ENCODE measurements at places on chromosomes 12 and 14.

- no peak for DNase-seq
These were observed 149.0 kb upstream of the RMST start for GRCh38 chr12:97313471-97314190.

- DNase-seq: no peak
These were observed 10.4 kb downstream of the FAM181A start for GRCh38 chr14:93937519-93937918.

- no peak for DNase-seq
These were observed 328.7 kb downstream of the RPL10L start for GRCh38 chr14:46322730-46323403.

DNA sequence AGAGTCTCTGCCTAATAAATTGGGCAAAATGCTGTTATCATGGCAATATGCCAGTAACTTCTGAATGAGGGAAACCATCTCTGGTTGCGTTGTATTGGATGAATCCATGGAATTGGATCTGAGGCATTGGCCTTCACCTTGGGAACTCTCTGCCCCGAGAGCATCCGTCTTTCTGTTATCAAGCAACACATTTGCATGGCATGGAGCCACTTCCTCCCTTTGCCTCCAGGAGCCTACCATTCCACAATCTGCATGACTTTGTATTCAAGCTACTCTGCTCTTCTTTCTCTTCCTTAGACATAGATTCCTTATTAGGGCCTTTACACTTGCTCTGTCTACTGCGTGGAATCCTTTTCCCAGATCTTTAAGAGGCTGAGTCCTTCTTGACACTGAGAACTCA, 57.2 kb downstream of the RIC8B start:
- DNase-seq: no peak

DNA sequence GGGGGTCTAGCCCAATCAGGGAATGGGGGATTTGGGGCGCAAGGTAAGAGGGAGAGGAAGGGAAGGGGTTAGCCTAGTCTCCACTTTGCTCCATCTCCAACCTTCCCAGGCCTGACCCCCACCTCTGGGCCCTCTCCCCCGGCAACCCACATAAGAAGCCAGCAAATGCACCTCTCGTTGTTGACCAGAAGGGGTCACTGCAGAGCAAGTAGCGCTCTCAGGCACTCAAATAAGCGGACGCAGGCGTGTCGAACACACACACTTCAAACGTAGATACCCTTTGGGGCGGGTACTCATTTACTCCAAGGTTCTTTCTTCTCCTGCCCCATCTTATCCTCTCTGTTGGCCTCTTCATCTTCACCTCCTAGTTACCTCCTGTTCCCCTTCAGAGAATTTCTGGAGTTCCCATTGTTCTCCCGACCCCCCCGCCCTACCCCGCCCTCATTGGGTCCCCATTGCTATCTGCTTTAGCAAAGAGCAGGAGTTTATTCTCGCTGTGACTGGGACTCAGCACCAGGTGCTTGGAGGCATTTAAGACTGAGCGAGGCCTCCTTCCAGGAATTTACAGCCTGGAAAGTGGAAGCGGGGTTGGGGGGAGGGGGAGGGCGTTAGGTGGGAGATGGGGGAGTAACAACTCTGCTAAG, 1.5 kb upstream of the SRRM4 start:
- DNase-seq: no peak

DNA sequence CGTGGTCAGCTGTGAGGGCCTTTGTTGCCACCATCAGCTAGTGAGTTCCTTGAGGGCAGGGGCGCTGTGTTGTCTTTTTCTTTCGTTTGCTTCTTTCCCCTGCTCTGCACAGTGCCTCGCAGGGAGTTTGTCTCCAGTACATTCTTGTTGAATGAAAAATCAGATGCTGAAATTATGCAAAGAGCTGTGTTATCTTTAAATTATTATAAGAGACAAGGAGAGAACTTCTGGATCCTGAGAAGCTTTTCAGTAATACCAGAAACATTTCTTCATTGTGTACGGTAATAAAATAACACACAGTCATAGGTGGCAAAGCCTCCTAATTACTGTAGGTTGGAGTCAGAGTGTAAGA, 14.9 kb downstream of the EML1 start:
- no peak for DNase-seq

DNA sequence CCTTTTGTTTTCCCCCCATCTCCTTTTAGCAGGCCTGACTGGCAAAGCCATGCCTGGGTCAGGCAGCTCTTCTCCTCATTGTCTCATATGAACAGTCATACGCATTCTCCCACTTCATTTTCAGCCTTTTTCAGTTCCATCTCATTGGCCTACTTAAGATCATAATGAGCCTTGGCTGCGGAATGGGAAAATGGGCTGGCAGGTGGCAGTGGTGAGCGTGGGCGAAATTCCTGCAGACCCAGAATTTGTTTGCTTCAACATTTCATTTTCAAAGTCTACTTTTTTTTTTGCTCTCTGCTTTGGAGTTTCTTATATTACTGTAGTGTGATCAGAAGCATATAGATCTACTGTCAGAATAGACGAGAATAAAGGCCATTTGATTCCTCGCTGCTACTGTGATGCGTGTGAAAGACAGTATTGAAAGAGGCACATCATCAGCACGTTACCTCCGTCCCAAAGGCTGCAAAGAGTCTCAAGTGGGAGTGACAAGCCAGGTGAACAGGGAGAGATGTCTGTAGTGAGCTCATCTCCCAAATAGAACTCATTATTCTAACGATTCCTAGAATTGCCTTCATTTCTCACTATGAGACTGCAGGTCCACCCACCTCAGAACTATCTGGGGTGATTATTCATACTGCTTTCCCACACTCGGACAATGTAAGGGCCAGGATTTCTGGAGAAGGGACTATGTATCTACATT, 73.7 kb downstream of the TBK1 start:
- no peak for DNase-seq

GRCh38 chr12:11981121-11981733, 89.5 kb upstream of the BCL2L14 start:
- no peak for DNase-seq

DNA sequence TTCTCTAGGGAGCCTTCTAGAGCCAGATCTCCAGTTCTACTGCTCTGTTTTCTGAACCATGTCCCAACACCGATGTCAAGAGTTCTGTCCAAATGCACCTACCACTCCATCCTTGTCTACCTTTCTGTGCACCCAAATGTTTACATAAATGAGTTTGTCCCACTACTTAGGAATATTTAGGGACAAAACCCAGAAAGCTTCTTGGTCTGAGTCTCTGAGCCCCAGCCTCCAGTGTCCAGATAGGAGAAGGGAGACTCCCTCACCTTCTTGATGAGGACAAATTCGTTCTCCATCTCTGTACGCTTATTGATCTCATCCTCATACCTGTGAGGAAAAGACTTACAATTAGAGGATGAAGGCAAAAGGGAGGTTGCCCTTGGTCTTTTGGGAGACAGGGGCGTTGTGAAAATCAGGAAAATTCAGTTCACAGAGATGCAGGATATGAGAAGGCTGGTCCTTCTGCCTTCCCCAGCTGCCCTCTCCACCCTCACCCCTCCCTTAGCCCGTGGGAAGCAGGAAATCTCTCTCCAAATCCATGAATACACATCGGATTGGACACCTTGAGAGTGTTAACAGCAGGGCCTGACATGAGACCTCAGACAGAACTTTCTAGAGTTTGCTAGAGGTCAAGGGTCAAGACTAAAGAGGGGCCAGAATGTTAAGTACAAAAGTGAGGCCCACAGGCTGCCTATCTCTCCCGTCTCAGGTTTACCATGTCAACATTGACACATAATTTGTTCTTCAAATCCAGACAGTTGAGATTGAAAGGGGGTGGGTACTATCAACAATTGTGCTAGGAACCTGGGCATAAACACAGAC, 3.8 kb downstream of the KRT8 start:
- no peak for DNase-seq

- no peak for DNase-seq
These were observed 145.8 kb downstream of the GCH1 start for GRCh38 chr14:54756656-54757392.

DNA sequence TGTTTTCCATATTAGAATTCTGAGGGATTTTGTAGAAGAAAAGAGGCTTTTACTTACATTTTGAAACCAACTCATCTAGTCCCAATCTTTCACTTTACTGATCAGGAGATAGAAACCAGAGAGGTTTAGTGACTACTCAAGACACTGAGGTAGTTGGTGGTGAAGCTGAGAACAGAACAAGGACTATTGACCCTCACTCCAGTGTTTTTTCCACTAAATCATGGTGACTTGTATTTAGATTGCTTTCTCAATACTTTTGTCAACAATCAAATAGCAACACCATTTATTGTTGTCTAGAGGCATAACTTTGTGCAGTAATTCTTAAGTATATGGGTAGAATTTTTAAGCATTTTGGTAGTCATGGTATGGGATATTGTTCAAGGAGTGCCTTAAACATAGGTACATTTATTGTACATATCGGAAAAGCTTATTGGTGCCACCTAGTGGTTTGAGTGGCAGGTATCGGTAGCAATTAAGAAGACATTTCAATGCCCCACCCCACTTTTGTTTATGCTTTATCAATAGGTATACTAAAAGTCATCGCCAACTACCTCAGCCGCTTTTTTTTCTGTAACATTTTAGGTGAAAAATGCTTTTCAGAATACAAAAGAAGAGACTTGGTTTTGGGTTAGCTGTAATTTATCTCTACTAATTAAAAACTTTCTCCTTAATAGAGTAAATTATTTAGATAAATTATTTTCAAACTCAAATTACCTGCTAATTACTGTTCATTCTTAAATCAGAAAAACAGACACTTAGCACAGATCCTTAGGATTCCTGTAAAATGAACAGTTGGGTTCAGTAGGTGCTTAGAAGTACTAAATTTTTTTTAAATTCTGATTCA, 47.3 kb upstream of the PAWR start:
- peak; percentile 29 for DNase-seq

GRCh38 chr14:32709027-32709426, 229.7 kb upstream of the NPAS3 start:
- DNase-seq: peak; percentile 66

- DNase-seq: no peak
These were observed 27.0 kb downstream of the LRCOL1 start for GRCh38 chr12:132583411-132583710.

DNA sequence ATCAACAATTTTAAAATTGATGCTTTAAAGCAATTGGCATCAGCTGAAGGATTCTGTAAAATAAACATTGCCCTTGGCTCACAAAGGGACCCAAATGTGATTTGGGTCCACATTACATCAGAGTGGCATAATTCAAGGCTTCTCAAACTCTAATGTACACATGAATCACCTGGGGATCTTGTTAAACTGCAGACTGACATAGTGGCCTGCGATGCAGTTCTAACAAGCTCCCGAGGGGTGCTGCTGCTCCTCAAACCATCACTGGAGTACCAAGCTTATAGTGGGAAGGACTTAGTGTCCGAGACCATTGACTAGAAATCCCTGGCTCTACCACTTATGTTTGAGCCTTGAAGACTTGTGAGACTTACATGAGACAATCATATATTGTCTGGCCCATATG, 31.8 kb upstream of the DNM1L start:
- no peak for DNase-seq

- no peak for DNase-seq
These were observed 12.1 kb downstream of the LTBP2 start for GRCh38 chr14:74599946-74600345.

- no peak for DNase-seq
These were observed 30.6 kb upstream of the LMO3 start for GRCh38 chr12:16636435-16637055.

- no peak for DNase-seq
These were observed 11.8 kb downstream of the NUBPL start for GRCh38 chr14:31572955-31573354.

- DNase-seq: peak; percentile 72
These were observed 10.1 kb upstream of the JDP2 start for GRCh38 chr14:75417674-75418073.

DNA sequence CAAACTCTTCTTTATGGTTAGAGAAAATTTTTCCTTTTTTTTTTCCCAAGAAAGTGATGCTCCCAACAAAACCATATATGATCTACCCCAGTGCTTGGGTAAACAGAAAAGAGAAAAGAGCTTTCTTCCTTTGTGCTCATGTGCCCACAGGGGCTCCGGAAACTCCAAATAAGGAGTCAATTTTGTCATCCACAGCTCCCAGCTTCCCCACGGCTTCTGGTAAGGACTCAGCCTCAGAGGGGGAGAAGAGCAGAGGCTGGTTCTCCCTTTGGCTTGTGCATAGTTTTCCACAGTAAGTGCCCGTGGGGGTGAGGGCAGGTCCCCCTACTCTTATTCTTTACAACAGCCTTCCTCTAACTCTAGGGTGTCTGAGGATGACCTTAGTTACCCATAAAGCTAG, 13.3 kb upstream of the RGS6 start:
- no peak for DNase-seq

DNA sequence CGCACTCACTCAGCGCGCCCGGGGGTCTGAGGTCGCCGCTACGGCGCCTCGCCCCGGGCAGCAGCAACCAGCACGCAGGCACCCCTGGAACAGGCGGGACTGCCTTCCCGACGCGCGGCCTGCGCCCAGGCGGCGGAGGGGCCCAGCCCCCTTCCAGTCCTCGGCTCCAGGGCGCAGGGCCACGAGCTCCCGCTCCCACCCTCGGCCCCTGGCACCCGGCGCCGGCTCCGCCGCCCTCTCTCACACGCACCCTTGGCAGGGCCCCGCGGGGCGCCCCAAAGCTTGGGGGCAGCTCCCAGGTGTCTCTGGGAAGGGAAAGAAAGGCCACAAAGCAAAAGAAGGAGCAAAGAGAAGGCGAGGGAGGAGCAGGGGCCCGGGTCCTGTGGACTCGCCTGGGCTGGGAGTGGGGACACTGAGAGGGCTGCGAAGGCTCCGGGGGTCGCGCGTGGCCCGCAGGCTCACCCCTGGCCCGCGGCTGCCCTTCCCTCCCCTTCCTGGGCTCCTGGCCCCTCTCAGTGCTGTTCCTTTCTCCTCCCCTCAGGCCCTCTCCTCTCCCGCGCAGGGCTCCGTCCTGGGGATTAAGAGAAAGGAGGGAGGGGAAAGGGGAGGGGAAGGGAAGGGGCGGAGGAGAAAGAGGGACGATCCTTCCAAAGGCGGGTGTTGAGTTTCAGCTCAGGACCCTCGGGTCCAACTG, 907 bp upstream of the EFS start:
- no peak for DNase-seq

GRCh38 chr12:64780531-64781279, 21.5 kb upstream of the GNS start:
- DNase-seq: no peak

DNA sequence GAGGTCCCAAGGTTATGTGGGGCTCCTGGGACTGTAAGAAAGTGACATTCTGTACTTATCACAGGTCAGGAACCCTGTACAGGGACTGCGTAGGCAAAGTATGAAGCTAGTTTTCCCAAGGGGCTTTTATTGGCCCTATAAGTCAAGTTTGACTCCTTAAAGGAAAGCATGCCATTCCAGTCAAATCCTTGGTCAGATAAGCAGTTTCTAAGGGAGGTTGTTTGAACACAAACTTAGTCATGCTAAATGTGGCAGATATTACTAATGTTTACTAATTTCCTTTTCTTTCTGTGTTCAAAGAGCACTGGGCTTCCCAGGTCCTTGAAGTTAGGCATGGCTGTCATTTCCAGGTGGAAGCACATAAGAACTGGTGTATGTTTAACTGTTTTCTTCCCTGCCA, 472.4 kb downstream of the ATP23 start:
- no peak for DNase-seq

DNA sequence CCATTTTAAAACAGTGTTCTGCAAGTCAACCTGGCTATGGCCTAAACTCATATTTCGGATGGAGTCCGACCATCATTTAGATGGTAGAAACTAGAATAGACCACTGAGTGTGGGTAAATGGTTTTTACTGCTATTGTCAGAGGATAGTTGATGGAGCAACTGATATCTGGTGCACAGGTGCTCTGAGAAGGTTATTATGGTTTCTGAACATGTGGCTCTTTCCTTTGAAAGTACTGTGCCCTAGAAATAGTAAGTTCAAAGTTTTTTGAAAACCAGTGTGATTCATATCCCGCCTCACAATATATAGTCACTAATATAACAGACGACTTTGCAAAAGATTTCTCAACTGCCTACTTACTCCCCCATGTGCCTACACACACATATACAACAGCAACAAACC, 64.4 kb upstream of the BTG1 start:
- no peak for DNase-seq

All from AG09309 (cell line).